ENCODE measurements at places on chromosomes 7 and 10. TPM values are rescaled to one million over a fixed set of nuclear protein-coding genes. Genes with fewer than 3 reads are reported as not detected.

DNA sequence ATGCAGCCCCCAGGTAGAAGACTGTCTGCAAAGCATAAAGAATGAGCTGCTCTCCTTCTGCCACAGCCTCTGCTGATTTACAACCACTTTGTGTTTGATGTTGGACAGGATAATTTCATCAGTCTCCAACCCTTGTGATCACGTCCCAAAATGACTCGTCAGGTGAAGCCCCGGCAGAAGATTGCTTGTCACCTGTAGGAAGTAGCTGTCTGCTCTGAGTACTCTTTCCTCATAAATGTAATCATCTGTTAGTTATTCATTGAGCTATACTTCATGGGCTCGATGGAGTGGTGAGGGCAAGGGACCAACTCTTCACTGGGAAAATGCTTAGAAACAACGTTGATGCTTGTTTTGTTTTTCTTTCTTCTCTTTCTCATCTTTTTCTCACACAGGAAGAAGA lies 290.9 kb upstream of the SP8 start:
- no peaks in the 10 kb centered on the region for H3K27me3 ChIP-seq
- no peak for DNase-seq
- H3K4me1 ChIP-seq: peaks cover 4% of the 10 kb centered on the region
- H3K4me3 ChIP-seq: no peak overlapping the region

Gene ANXA8L1
- total RNA-seq: not detected

- peak overlapping the region; percentile 73 for H3K4me3 ChIP-seq
- H3K4me1 ChIP-seq: peaks cover 10% of the 10 kb centered on the region
- peaks cover 11% of the 10 kb centered on the region for H3K27me3 ChIP-seq
- DNase-seq: no peak
Measured at GRCh38 chr7:128103498-128104107, 72.4 kb upstream of the LRRC4 start.

DNA sequence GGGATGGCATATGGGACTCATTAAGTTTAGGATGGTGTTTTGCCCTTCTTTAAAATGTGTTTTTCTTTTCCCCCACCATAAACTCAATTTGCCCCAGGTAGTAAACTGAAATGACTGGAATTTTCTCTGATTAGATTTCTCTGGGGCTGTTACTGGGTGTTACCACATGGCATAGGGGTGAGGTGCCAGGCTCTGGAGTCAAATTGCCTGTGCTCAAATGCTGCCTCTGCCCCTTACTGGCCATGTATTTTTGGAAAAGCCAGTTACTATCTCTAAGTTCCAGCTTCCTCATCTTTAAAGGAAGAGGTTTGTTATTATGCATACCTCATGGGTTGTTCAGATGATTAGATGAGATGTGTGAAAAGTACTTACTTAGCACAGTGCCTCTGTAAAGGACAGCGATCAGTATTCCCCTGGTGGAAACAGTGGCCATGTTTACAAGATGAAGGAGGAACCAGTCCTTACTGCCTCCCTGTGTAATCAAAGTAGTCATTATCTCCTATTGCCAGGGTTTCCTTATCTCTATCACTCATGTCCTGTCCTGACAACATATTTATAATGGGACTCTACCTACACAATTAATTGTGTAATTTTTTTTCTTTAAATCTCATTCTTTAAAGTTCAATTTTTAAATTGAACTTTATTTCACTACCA lies 352.0 kb downstream of the KCNMA1 start:
- H3K4me3 ChIP-seq: no peak overlapping the region
- peaks cover 2% of the 10 kb centered on the region for H3K4me1 ChIP-seq
- DNase-seq: no peak
- peaks cover 5% of the 10 kb centered on the region for H3K27me3 ChIP-seq
- H3K36me3 ChIP-seq: no peaks in the 10 kb centered on the region

DNA sequence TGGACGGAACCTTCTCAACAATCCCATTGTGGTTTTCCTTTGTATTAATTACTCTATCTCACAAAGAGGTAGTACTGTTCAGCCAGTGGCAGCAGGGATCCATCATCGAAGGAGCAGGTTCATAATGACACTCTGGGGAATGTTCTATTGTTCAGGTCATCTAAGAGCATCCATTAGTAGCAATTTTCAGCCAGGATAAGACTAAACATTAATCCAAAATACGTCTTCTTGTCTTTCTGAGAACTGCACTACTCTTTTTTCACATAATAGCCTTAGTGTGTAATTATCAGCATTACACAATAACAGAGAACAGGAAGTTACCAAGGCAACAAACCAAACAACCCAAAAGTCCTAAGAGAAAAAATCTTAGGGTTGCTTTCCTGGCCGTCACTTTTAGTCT lies 259.5 kb upstream of the VWC2 start:
- H3K27ac ChIP-seq: no peak overlapping the region
- no peak overlapping the region for H3K4me3 ChIP-seq
- no peak for DNase-seq
- H3K36me3 ChIP-seq: no peaks in the 10 kb centered on the region
- H3K4me1 ChIP-seq: peaks cover 8% of the 10 kb centered on the region

DNA sequence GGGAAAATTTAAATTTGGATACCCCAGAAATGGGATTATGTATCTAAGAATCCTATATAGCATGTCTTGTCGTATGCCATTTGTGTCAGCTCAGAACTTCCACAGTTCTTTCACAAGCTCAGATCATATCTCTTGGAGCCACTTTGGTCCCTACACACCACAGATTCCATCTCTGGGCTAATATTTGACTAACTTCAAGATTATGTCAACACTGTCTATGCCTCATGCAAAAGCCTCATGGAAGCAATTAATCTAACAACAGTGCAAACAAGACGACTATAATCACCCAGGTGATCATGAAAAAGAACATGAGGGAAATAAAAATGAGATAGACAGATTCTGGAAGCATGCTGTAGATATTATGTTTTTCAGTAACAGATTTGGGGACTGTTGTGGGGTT lies 189.1 kb downstream of the LRRTM3 start:
- peaks cover 2% of the 10 kb centered on the region for H3K27me3 ChIP-seq
- no peak overlapping the region for H3K27ac ChIP-seq
- no peaks in the 10 kb centered on the region for H3K36me3 ChIP-seq

GRCh38 chr7:40234046-40234445 lies 99.2 kb downstream of the SUGCT start:
- no peaks in the 10 kb centered on the region for H3K36me3 ChIP-seq
- no peaks in the 10 kb centered on the region for H3K27me3 ChIP-seq
- no peak for DNase-seq
- no peak overlapping the region for H3K4me3 ChIP-seq

Gene SPDYE9
- total RNA-seq: 0.25 TPM

Gene PRSS1
- not detected for total RNA-seq

- H3K27me3 ChIP-seq: peaks cover 9% of the 10 kb centered on the region
- H3K27ac ChIP-seq: no peak overlapping the region
- DNase-seq: no peak
- H3K36me3 ChIP-seq: no peaks in the 10 kb centered on the region
- peaks cover 10% of the 10 kb centered on the region for H3K4me1 ChIP-seq
- H3K4me3 ChIP-seq: no peak overlapping the region
Measured at GRCh38 chr10:68594405-68594804, 34.3 kb downstream of the TET1 start.

GRCh38 chr10:117132751-117133231 lies 5.3 kb downstream of the VAX1 start:
- H3K27me3 ChIP-seq: peaks cover 43% of the 10 kb centered on the region
- peak; percentile 60 for DNase-seq
- H3K4me3 ChIP-seq: peak overlapping the region; percentile 86
- peaks cover 11% of the 10 kb centered on the region for H3K4me1 ChIP-seq
- no peak overlapping the region for H3K27ac ChIP-seq
- H3K36me3 ChIP-seq: no peaks in the 10 kb centered on the region

Gene HABP2
- total RNA-seq: not detected

DNA sequence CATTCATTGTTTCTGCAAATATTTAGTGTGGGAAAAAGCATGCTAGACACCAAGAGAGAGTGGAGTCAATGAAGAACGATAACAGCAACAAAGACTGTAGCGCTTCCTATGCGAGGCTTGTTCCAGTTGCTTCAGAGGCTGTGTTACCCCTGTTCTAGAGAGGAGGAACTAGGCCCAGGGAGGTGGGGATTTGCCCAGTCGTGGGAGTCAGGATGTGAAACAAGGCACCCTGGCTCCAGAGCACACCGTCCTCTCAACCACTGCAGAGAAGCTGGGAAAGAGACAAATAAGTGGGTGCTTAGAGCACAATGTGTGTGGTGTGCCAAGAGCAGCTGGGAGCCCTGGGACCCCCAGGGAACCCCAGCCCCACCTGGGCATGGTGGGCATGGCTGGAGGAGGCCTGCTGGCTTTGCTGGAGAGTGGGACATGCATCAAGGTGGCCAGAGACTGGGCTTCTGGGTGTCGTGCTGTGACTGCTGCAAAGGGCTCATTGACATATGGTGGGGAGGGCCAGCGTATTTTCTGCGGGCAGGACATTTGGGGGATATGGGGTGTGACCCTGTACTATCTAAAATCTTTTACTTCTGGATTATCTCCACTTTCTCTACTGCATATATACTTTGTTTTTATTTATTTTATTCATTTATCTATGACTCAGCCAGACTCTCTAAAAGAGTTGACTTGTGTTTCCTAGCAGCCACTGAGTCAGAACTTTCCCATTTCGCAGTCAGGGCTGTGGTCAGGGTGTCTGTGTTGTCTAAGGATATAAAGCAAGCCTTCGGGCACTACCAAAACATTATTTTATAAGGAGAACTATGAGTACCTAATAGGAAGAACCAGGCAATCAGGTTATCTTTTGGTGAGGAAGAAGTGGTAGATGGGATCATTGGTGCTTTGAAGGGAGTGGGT lies 95.4 kb downstream of the TCF7L2 start:
- H3K4me3 ChIP-seq: no peak overlapping the region
- peaks cover 17% of the 10 kb centered on the region for H3K4me1 ChIP-seq
- peaks cover 9% of the 10 kb centered on the region for H3K27me3 ChIP-seq
- no peaks in the 10 kb centered on the region for H3K36me3 ChIP-seq

Gene MCM10
- total RNA-seq: 5.0 TPM

- H3K27me3 ChIP-seq: peaks cover 5% of the 10 kb centered on the region
- H3K4me3 ChIP-seq: no peak overlapping the region
- peaks cover 2% of the 10 kb centered on the region for H3K4me1 ChIP-seq
- H3K27ac ChIP-seq: no peak overlapping the region
Measured at GRCh38 chr7:67571026-67571545, 574.5 kb downstream of the TYW1 start.

- peaks cover 3% of the 10 kb centered on the region for H3K27me3 ChIP-seq
- H3K4me3 ChIP-seq: no peak overlapping the region
- peak overlapping the region; percentile 52 for H3K27ac ChIP-seq
- no peaks in the 10 kb centered on the region for H3K4me1 ChIP-seq
- DNase-seq: no peak
Measured at GRCh38 chr7:99380823-99381663, 6.5 kb downstream of the ARPC1B start.

DNA sequence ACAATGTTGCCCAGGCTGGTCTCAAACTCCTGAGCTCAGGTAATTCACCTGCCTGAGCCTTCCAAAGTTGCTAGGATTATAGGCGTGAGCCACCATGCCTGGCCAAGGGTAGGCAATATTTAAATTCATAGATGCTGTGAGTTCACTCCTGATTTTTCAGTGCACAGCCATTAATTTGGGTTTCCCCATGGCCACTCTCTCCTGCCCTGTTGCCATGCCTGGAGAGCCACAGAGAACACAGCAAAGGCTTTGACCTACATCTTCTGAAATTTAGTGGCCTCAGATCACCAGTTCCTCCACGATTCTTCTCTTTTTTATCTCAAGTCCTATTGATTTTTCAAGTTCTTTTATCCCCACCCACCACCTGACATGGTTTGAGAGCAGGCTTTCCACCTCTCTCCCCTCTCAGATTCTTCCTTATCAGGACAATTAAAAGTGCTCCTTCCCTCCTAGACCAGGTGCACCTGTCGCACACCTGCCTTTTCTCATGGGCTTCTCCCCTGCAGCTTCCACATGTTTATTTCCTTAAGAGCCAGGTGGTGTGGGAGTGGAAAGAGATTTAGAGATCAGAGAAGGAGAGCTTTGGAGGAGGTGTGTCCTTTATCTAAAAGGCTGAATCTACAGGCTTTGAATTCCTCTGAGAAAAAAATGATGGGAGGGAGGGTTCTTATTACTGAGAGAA lies 123.8 kb downstream of the ADRA2A start:
- H3K27ac ChIP-seq: no peak overlapping the region
- no peaks in the 10 kb centered on the region for H3K4me1 ChIP-seq
- no peak overlapping the region for H3K4me3 ChIP-seq
- no peaks in the 10 kb centered on the region for H3K27me3 ChIP-seq
- DNase-seq: no peak

DNA sequence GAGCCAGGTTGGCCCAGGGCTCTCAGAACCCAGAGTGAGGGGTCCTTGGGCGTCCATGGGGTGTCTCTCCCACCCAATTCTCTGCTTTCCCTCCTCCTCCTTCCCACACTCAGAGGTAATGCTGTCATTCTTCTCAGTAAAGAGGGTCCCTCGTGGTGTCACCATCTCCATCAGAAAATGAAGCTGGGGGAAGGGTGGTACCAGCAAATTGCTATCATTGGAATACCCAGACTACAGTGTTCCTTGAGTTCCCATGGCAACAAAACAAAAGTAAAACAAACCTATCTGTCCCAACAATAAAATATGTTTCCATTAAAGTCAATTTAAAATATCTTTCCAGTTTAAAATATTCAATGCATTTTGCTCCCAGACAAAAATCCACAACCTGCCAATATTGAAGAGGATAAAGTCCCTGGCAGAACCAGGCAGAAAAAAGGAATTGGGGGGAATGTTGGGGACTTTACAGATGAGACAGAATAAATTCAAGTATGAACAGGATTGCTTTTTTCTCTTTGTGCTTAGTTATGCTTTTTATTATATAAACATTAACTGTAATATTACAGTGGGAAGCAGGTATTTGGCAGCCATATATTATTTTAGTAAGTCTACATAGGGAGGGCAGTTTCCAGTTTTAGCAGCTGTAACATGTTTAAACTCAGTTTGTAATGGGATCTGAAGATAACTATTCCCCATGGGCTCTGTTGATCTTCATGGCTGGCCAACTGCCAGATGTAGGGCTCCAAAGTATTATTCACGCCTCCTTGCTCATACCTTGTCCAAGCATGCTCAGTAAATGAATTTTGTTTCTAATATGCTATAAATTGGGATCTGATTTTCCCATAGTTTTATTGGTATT lies 182.1 kb downstream of the ARID5B start:
- H3K27me3 ChIP-seq: no peaks in the 10 kb centered on the region
- H3K4me3 ChIP-seq: peak overlapping the region; percentile 45
- peak overlapping the region; percentile 54 for H3K27ac ChIP-seq
- peaks cover 23% of the 10 kb centered on the region for H3K4me1 ChIP-seq
- peaks cover 4% of the 10 kb centered on the region for H3K36me3 ChIP-seq
- no peak for DNase-seq

Gene PIK3CG
- not detected for total RNA-seq

GRCh38 chr7:142563470-142563869 lies 185.8 kb upstream of the PRSS1 start:
- H3K36me3 ChIP-seq: no peaks in the 10 kb centered on the region
- peaks cover 1% of the 10 kb centered on the region for H3K27me3 ChIP-seq
- H3K4me3 ChIP-seq: no peak overlapping the region
- H3K27ac ChIP-seq: no peak overlapping the region
- DNase-seq: no peak

DNA sequence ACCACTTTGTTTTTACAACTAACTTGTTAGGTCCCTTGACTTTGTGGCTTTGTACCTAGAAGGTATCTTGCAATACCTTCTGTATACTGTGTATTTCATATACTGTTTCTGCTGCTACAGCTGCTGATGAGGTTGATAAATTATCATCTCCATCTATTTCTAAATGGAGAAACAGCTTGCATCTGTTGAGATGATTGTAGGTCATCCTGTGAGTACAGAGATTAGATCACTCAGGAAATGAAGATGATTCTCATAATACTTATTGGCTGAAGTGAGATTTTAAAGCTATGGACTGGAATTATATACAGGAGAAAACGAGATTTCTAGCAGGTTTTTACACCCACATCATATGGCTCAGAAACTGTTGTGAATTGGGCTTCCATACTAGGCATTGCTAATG lies 280.5 kb downstream of the KCND2 start:
- DNase-seq: no peak
- no peak overlapping the region for H3K4me3 ChIP-seq
- no peaks in the 10 kb centered on the region for H3K36me3 ChIP-seq
- H3K4me1 ChIP-seq: peaks cover 9% of the 10 kb centered on the region
